ENCODE measurements at places on chromosomes 3 and 15.
A peak's percentile ranks its signal among the peaks of the same experiment; 100 is the strongest.

DNA sequence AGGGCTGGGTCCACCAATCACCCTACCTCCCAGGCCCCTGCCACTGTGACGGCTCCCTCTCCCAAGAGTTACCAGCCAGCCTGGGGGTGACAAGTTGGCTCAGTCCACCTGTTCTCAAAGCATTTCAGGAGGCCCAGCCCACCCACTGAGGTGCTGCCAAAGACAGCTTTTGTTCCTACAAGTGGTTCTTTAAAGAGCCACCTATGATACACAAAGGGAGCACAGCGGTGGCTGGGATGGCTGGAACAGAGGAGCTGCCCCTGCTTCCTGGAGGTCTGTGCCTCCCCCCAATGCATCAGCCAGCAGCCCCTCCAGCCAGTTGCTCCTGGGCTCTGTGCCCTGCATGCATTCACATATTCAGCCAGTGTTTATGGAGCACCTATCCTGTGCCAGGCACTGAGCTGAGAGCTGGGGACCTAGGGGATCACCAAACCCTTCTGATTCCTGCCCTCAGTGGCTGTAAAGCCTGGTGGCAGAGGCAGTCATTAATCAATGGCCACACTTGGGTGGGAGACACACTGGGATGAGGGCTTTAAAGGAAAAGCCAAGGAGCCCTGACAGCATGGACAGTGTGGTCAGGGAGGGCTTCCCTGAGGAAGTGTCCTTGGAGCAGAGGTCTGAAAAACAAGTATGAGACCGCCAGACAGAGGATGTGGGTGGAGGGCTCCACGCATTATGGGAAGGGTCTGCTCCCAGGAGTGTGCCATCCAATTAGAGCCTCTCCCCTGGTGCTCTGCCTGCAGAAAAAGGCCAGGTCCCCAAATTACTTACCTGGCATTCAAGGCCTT is 107.1 kb upstream of the LINGO1 start:
- DNase-seq, result no peak

DNA sequence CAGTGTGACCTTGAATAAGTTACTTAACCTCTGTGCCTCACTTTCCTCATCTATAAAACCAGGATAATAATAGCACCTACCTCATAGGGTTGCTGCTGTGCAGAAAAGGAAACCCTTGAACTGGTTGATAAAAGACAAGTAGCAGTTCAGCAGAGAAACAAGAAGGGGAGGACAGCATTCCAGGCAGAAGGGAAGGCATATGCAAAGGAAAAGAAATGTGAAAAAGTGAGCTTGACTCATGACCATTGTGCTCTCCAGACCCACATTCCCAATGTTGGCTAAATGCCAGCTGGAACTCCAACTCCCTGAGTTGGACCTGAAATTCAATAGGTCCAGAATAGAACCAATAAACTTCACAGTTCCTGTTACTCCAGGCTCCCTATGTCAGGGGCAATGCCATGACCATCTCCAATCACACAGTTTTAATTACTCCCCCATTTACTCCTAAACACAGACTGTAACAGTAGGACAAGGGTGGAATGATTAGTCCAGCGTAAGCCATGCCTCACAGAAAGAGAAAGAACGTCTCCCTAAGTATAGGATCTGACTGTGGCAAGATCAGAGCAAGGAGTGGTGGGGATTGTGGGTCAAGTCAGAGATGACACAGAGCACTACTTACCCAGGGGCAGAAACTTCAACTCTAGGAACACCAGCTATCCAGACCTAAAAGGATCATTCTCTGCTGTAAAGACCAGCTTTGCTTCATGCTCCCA is 26.9 kb downstream of the PRKAR2A start:
- no peak for DNase-seq

DNA sequence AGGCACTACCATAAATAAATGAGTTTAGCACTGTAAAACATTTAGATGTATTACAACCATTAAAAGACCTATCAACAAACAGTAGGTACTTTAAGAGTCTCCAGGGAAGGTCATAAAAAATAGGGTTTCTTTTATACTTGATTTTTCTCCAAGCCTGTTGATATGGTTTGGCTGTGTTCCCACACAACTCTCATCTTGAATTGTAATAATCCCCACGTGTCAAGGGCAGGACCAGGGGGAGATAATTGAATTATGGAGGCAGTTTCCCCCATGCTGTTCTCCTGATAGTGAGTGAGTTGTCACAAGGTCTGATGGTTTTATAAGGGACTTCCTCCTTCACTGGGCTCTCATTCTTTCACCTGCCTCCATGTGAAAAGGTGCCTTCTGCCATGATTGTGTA is 468.9 kb upstream of the UBE2E2 start:
- no peak for DNase-seq

GRCh38 chr15:57220205-57220604 is 156.1 kb upstream of the CGNL1 start:
- peak; percentile 20 for DNase-seq

DNA sequence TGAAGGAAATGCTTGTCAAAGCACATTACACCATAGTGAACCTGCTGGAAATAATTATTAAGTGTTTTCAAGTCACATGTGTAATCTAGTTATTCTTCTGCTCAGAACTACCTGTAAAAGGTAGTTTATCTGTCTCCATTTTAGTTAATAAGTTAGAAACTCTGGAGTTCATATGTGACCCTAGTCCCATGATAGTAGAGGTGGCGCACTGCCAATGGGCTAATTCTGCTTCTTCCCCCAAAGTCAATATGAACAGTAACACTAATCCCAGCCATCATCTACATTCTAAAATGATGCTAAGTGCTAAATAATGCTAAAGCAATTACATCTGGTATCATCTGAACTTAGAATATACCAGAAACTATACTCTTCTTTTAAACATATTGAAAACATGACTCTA is 361.0 kb upstream of the NECTIN3 start:
- DNase-seq, result no peak

- DNase-seq, result peak; percentile 21
Observed at GRCh38 chr3:32237670-32238452, 619 bp upstream of the CMTM8 start.

DNA sequence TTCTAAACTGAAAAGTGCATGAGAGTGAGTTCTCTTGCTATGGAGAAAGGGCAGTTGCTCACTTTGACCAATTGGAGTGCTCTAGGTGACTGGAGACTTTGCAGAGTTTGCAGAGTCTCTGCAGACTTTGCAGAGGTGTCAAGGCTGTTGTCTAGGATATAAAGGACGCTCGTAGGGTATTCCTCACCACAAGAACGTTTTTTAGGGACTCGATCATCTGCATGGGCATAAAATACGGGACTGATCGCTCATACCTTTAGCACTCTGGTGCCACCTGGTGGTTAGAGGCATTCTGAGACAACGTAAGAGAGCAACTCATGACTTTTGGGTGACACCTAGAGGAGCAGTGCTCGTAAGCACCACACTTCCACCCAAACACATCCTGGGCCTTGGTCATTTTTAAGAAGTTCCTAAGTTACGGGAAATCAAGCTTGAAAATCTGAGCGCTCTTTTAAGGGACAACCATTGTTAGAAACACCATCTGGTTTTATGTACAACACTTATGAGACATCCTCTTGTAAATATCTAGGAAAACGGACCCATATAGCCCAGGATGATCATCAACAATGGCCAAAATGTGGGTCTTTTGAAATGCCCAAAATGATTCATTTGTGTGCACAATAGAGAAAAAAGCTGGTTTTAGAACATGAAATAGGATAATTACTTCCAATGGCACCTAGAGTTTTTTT is 51.6 kb upstream of the XCR1 start:
- peak; percentile 78 for DNase-seq

DNA sequence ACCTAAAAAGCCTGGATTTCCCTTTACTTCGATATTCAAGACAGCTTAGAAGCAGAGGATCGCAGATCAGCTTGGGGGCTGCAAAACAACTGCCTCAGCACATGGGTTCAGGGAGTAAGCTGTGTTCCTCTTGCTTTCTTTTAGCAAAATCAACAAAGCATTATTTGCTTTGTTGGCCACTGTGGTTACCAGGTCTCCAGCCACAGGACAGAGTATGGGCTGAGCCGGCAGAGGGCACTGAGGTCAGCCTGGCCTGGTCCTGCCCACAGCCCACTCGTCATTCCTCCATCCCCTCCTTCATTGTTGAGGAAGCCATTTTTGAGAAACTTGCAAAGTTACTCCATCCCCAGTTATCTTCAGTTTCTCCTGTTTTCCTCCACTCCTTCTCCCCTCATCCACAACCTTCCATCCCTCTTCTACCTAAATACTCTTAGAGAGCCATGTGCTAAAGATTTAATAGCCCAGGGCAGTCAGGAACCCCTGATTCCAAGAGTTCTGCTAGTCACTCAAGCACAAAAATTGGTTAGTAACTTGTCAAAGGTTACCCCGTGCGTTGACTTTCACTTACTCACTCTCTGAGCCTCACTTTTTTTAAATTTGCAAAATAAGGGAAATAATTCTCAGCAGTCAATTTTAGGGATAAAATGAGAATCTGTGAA is 60.0 kb upstream of the HES1 start:
- no peak for DNase-seq

- peak; percentile 57 for DNase-seq
Observed at GRCh38 chr15:65339920-65340319, 35.4 kb downstream of the RNU5B-1 start.

GRCh38 chr3:108051005-108051404 is 39.8 kb downstream of the CD47 start:
- no peak for DNase-seq

- DNase-seq, result no peak
Observed at GRCh38 chr3:106176734-106177133, 307.9 kb upstream of the CBLB start.

- no peak for DNase-seq
Observed at GRCh38 chr3:181565416-181565815, 146.3 kb upstream of the SOX2 start.

DNA sequence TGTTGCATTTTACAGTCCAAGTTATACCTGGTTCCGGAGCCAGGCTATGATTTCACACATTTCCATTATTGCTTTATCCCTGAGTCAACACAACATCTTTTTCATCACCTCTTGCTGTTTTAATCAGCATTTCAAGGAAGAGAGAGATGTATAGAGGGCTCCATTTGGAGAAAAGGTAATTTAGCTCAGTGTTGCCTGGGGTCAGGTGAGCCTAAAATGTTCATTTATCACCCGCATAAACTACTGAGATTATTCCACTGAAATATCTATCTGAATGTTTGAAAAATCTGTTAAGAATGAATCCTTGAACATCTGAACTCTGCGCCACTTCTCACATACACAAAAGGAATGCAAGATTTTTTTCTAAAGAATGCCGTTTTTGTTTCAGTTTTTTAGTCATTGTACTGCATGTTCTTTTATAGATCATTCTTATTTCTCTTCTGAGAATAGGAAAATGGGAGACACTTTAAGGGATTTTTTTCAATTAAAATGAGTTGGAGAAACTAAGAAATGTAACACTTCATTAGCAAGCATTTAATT is 51.5 kb upstream of the AGTR1 start:
- no peak for DNase-seq

DNA sequence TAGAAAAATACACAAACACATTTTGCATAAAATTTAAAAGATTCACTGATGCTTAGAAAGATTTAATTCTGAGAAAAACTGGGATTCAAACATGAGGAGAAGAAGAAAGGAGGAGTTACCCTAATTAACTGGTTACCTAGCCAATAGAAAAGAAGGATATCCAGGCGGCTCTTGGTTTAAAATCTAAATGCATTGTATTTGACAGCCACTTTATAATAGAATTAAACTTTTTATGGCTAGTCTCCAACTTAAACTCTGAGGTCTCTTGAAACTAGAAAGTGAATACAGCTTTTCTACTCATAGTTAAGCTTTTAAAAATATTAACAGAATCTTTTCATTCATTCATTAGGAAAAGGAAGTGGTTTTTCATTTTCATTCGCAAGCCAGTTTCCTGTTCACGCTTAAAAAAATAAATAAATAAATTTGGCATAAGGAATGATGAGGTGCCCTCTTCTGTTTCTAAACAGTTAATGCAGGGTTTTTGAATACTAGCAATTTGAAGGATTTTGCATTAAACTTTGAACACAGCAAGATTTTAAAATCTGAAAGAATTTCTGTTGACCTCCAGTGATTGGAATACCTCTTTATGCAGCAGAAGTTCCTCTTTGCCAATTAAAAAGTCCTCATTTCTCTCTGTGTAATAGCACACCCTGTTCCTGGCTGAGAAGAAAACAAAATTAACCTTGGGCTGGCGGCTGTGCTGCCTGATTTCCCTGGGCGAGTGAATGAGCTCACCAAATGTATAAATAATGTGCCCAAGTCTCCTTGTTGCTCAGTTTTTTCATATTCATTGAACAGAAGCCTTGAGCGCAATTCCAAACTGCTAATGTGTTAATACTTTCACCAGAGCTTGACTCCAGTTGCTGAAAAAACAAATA is 105.1 kb downstream of the ZMAT3 start:
- peak; percentile 9 for DNase-seq

- no peak for DNase-seq
Observed at GRCh38 chr15:70503073-70503745, 260.1 kb downstream of the UACA start.

- peak; percentile 65 for DNase-seq
Observed at GRCh38 chr15:29139540-29140459, 129.8 kb downstream of the NSMCE3 start.

DNA sequence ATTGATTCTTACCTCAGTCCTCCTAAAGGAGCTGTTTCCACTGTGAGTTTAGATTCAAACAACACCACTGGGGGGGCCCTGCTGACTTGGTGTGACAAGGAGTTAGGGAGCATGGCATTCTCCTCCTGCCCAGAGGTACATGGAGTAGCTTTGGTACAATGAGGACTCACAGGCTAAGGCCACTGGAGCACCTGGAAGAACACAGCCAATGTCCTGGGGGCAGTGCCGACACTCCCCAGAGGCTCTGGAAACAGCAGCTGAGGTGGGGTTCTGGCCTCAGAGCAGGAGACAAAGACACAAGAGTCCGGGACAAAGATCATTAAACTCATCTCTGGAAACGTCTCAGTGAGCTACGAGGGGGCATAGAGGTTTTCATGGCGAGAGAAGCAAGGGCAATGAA is 69.7 kb upstream of the POMGNT2 start:
- no peak for DNase-seq

- peak; percentile 79 for DNase-seq
Observed at GRCh38 chr3:12891985-12892839, 50.8 kb upstream of the RPL32 start.

GRCh38 chr15:96296264-96296663 is 34.2 kb upstream of the NR2F2 start:
- DNase-seq, result no peak

DNA sequence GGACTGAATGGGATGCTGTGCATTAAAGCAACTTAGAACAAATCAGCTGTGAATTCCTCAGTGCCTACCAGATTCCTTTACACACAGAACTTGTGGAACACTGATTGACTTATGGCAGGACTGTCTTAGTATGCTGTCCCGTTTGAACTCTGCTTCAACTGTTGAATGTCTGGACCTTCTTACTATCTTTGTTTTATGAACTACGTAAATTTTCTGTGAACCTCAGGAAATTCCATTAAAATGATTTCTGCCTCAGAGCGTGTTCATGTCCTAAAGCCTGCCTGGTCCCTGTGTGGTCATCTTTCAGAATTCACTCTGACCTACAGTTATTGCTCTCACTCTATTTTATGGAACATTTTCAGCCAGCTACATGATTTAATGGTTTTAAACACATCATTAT is 29.4 kb upstream of the FBN1 start:
- no peak for DNase-seq

DNA sequence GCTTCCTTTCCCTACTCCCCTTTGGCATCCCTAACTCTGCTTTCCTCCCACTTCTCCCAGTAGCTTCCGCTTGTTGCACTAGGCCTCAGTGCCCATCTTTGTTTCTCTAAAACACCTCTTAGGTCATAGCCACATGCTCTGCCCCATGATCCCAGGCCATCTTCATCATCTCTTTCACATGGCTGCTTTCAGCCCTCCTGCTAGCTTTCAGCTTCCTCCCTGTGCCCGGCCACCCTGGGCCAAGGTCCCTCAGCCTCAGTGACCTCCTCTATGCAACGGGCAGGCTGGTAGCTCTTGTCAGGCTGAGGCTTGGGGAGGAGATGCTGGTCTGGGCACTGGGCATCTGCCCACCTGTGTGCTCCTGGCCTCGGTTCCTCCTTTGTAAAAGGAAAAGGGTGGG is 2.3 kb downstream of the PLEKHO2 start:
- no peak for DNase-seq
